Fibroblast of upper back skin (primary cell): ENCODE measurements at places on chromosomes 5 and 9.

DNA sequence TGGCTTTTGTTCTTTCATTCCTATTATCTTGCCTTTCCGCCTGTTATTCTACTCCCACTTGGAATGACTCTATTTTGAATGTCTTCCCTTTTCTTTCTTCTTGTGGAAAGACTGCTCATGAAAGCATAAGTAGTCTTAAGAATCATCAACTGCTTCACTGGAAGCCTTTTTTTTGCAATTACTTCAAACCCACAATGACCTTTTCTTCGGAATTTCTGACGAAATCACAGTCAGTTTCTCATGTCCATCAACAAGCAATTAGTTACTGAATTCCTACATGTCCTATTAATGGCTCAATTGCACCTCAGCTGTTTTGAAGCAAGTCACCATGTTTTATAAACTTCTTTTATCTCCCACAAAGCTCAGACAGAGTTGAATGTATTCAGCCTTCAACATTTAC is 196.2 kb downstream of the TARS1 start:
- DNase-seq, result no peak

- DNase-seq, result no peak
These were observed 6.5 kb upstream of the PTBP3 start for GRCh38 chr9:112339886-112340285.

DNA sequence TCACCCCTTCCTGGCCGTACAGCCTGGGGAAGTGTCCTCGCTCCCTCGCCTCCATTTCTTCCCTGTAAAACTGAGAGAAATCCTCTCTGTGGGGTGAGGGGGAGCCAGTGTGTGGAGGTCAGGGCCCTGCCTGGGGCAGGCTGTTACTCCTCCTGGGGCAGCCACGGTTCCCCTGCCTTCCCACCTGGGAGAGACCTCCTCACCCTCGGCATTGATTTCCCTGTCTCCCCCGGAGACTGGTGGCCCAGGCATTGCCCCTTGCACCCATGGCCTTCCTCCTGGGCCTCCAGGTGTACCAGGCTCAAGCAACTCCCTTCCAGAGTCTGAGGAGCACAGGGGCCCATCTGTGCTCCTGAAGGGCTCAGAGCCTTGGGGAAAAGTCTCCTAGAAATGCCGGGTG is 75.6 kb upstream of the RNU6ATAC start:
- DNase-seq, result no peak

- no peak for DNase-seq
These were observed 446.4 kb upstream of the CCNG1 start for GRCh38 chr5:162990856-162991497.

- DNase-seq, result no peak
These were observed 616.6 kb downstream of the TLE1 start for GRCh38 chr9:81072758-81073157.

- peak; percentile 85 for DNase-seq
These were observed 15.6 kb upstream of the FOXD1 start for GRCh38 chr5:73464016-73464745.

GRCh38 chr5:36492984-36493654 is 113.3 kb upstream of the SLC1A3 start:
- DNase-seq, result peak; percentile 91

GRCh38 chr9:129160712-129161533 is 17.1 kb downstream of the IER5L start:
- peak; percentile 62 for DNase-seq

DNA sequence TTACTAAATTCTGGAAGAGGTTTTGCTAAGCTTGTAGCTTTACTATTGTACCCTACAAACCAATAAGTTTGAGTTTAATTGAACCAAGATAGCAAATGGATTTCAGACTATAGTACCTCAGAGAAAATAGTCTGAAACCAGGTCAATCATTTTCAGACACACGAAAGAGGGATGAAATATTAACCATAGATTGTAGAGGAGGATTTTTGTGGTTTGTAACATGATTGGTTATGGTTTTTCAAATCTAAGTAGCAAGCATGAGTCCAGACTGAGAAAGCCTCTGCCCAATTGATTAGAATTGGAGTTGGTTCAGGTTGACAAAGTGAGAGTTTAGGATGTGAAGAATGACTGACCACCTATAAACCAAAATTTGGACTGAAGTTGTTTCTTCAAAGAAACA is 562.7 kb upstream of the DMAC1 start:
- DNase-seq, result no peak
